ENCODE measurements at places on chromosomes 1 and 21.
A peak's percentile ranks its signal among the peaks of the same experiment; 100 is the strongest.

- ATAC-seq = no peak
Measured at GRCh38 chr1:36098650-36099365, 10.1 kb downstream of the ADPRS start.

- ATAC-seq = no peak
Measured at GRCh38 chr1:54465351-54465811, 59.2 kb upstream of the SSBP3 start.

DNA sequence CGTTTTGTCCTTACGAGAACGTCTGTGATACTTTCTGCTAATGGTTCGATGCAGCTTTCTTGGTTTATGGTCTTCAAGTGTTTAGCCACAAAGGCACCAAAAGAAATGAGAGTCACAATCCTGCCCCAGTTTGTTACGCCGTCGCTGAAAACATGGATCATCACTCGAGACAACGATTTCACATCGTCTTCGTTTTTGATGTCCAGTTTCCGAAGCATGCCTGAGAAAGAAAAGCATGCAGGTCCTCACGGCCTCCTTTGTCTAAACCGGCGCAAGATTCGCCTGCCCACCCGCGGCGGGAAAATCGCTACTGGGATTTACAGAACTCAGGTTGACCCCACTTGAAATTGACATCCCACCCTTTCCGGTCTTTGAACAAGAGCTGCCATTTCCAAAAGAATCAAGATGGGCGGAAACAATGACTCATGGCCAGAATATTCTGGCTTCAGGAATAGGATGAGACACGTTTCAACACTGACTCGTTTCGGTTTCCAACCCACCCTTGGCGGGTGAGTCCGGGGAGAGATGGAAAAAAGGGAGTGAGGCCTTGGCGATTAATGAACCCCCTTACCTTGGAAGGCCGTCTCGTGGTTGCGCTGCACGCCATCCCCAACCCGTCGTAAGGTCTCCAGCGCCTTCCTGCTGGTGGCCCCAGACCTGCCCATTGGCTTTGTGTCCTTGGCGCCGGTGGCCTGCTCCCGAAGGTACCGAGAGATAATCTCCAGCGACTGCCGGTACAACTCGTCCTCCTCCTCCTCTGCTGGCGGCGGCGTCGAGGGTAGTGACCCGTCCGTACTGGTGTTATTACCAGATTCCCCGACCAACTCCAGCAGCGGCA is 919 bp downstream of the MCL1 start:
- ATAC-seq = peak; percentile 35

GRCh38 chr1:240909701-240910457 is 297.9 kb upstream of the GREM2 start:
- ATAC-seq = no peak

DNA sequence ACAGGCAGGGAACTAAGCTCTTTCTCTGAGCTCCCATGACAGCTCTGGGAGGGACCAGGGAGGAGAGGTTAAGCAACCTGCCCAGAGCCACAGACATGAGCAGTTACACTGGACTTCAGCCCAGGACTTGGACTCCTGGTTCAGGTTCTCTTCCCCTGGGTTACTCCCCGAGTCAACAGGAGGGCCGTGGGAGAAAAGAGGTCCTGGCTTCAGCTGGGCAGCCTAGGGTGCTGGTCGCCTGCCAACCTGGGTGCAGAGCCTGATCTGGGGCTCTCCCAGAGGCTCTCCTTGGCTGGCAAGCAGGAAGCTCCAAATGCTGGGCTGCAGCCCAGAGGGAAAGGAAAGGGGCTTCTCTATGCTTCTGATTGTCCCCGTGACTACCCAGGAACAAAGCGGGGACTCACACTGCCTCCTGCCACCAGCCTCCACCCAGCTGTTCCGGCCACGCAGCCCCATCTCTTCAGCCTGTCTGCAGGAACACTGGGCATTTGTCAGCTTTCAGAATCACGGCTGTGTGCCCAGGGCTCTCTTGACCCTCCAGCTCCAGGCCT is 141.8 kb downstream of the HIVEP3 start:
- no peak for ATAC-seq

GRCh38 chr1:228842094-228842775 is 107.0 kb downstream of the RHOU start:
- peak; percentile 94 for ATAC-seq

- ATAC-seq = peak; percentile 81
Measured at GRCh38 chr1:85320371-85321131, 44.1 kb upstream of the BCL10 start.

- no peak for ATAC-seq
Measured at GRCh38 chr1:161678500-161678899, 15.6 kb downstream of the FCGR2B start.

DNA sequence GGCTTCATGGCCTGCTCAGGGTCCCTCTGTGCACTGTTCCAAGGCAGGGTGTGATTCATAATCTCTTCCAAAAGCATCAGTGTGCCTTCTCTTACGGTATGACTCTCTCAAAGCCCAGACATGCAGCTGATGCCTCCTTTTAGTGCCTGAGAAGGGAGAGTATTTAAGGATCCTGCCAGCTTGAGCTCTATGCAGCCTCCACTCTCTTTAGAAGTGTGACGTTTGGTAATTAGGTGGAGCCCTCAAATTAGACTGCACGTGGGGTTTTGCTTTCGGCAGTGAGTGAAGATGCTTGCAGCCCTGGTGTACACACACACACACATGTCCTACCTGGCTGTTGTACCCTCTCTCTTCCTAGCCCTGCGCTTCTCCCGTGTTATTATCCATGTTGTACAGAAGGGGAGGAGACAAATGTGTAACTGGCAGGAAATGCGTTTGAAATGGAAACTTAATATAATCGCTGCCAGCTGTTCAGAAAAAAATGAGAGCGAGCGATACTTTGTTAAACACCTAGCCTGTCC is 2.6 kb upstream of the C1orf174 start:
- no peak for ATAC-seq

DNA sequence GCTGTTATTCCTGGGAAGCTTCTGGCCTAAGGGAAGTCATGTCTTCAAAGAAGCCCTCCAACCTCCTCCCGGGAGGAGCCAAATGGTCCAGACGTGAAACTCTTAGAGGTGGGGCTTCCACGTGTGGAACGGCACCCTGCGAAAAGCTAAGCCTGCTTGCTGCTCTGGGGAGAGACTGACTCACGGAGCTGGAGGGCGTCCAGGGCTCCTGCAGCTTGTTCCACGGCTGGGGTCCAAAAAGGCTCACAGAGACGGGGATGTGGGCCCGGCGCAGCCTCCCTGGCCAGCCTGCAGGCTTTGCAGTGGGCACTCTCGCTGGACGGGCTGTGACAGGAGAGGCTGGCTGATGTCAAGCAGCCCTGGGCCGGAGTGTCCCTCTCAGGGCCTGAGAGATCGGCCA is 105.1 kb downstream of the COLGALT2 start:
- peak; percentile 82 for ATAC-seq

- ATAC-seq = no peak
Measured at GRCh38 chr1:26067432-26067911, at the start of gene TRIM63. Gene TRIM63 (minus strand): TSS chr1:26067630. CDS start chr1:26067494, 136 bp downstream.

GRCh38 chr1:85864727-85865126 is 156.5 kb upstream of the ZNHIT6 start:
- ATAC-seq = no peak

- ATAC-seq = no peak
Measured at GRCh38 chr1:150931773-150932172, 5.6 kb downstream of the SETDB1 start.

DNA sequence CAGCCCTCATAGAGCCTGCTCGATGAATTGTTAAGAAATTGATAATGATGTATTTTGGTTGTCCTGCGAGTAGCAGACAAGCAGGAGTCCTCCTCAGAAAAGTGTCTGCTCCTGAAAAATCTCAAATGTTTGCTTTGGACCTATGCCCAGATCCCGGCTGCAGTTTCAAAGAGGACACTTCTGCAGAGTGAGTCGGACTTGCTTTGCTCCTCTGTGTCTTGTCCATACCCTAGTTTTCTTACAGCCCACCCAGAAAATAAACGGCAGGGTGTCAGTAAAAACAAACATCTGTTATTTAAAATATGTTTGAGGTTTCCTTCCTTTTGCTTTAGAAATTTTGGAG is 2.8 kb downstream of the S100A10 start:
- peak; percentile 2 for ATAC-seq

DNA sequence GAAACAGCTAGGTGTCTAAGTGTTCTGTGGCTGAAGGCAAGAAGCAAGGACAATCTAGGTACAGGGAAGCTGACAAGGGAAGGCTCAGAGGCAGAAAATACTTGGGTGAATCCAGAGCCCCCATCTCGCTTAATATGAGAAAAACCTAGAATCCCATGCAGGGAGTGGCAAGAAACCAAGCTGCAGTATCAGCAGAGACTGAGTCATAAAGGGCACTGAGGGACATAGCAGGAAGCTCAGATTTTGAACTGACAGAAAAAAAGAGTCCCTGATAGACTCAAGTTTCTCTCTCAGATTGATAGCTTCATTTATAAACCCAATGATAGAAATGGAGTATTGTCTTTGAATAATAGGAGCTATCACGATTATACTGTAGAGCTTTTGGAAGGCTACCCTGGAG is 77.3 kb upstream of the KCNJ15 start:
- ATAC-seq = no peak

GRCh38 chr1:57013522-57013921 is 47.7 kb upstream of the C8B start:
- ATAC-seq = no peak

DNA sequence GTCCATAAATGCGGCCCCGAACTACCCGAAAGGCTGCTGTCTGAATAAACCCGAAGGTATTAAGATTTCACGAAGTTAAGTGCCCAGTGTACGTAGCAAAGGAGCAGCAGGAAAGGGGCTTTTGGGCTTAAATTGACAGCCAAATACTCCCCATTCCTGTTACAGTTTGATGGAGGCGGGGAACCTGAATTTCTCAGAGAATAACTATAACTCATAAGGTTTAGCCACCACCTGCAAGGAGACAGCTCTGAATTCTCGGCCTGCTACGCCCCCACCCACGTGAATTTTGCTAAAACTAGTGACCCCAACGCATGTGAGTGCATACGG is 5.2 kb downstream of the GFI1 start:
- ATAC-seq = no peak

- ATAC-seq = peak; percentile 82
Measured at GRCh38 chr1:39098546-39099250, 72.5 kb downstream of the NDUFS5 start.

GRCh38 chr1:2003541-2004131 is at the start of gene CFAP74:
Gene CFAP74 (minus strand): TSS chr1:2003786. CDS start chr1:1990956, 12,830 bp downstream.
- peak; percentile 81 for ATAC-seq

DNA sequence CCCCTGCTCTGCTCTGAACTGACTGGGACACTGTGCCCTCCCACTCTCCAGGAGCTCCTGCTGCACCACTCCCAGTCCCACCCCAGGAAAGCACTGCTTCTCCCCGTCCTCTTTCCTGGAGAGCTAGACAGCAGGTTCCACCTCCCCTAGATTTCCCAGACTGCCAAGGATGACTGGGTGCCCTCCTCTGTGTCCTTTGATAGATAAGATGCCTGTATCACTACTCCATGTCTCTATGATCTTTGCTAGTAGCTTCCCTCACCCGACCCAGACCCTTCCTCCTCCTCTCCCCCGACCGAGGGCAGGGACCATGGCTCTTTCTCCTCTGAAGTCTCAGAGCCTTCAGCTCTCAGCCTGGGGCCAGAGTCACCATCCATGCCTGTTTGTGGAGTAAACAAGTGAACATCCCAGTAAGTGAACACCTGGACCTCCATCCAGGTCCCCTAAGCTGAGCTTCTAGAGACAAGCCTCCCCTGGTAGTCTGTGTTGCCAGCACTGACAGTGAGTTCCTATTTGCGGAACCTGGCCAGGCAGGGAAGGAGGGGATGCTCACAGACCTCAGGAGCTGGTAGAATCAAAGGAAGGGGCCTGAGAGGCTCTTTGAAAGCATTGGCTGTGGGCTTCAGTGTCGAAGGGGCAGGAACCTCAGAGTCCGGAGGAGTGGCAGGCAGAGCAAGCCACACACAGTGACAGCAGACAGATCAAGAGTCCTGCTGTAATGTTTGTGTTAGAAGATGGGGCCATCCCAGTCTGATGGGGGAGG is 104.0 kb downstream of the PAX7 start:
- ATAC-seq = no peak

DNA sequence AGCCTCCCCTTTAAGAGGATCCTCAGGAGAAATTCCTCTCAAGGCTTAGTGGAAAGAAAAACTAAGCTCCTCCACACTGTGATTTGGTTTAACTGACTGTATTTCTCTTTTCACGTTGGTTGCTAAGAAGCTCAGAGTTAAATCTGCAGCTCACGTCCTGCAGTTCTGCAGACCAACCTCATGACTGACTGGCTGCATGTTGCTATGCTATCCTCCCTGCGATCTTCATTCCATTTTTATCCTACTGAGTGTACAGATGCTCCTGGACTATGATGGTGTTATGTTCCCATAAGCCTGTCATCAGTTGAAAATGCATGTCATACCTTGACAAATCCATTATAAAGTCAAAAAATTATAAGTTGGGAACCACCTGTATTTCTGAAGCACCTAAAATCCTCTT is 34.6 kb downstream of the FAM163A start:
- ATAC-seq = no peak

GRCh38 chr1:207268753-207269511 is 52.5 kb upstream of the CD55 start:
- ATAC-seq = no peak

GRCh38 chr1:25504706-25505595 is 38.5 kb upstream of the LDLRAP1 start:
- ATAC-seq = peak; percentile 36

GRCh38 chr21:34105947-34106541 is 32.7 kb downstream of the MRPS6 start:
- ATAC-seq = peak; percentile 86

GRCh38 chr1:178438432-178438831 is 58.3 kb downstream of the CLEC20A start:
- no peak for ATAC-seq

- no peak for ATAC-seq
Measured at GRCh38 chr1:172397633-172398032, 22.9 kb upstream of the C1orf105 start.

- no peak for ATAC-seq
Measured at GRCh38 chr1:220203816-220204215, 68.4 kb downstream of the RAB3GAP2 start.

- ATAC-seq = no peak
Measured at GRCh38 chr21:46157396-46157986, 2.1 kb upstream of the FTCD start.

DNA sequence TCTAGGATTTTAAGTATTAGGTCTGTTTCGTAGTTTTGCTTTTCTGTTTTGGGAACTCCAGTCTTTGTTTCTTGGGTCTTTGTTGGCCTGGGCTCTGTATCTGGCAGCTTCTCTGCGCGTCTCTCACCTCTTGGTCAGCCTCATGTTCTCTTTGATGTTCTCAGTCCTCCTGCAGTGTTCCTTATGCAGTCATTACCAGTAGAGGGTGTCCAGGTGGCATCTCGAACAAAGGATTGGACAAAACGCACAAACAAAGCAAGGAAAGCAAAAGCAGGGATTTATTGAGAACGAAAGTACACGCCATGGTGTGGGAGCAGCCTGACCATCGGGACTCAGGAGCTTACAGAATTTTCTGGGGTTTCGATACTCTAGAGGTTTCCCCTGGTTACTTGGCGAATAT is 133.7 kb upstream of the COL6A1 start:
- no peak for ATAC-seq

DNA sequence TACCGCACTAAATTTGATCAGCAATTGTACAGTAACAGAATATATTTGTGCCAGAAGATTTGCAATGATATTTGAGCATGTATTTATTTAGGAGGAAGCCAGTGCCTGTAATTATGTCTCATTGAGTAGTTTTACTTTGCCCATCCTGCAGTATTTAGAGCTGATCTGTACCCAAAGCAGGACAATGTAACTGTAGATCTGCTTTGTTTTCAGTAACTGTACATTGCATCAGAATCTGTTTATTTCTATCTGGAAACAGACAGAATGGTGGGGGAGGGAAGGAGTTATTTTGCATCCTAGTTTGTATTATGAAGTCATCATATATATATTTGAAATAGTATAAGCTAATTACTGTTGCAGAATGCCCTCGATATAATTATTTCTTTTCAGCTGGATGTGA is 36.2 kb upstream of the LRRC8C start:
- ATAC-seq = no peak

- ATAC-seq = no peak
Measured at GRCh38 chr1:58468612-58469011, 77.9 kb downstream of the OMA1 start.

Data from SK-N-SH treated with all-trans-retinoic acid at 6 μM for 48 hours (cell line).